ENCODE measurements at places on chromosomes 6 and 20.
A peak's percentile ranks its signal among the peaks of the same experiment; 100 is the strongest.

GRCh38 chr20:62088258-62089127, 22.8 kb upstream of the TAF4 start:
- peak; percentile 30 for DNase-seq

GRCh38 chr6:43436577-43437282, 9.4 kb downstream of the ABCC10 start:
- DNase-seq: peak; percentile 96

DNA sequence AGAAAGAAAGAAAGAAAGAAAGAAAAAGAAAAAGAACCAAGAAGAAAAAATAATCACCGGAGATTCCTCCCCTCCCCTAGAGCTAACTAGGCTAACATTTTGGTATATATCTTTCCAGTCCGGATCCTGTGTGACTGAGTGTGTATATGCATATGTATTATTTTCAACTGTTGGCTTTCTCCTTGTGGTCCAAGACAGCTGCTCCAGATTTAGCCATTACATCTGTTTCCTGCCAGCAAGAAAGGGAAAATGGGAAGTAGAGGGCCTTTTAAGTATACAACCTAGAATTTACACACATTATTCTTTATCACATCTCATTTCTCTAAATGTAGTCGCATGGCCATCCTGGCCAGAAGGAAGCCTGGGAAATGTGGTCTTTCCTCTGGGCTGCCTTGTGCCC, 15.2 kb downstream of the SLC52A3 start:
- no peak for DNase-seq

GRCh38 chr20:31695849-31696804, 26.5 kb downstream of the BCL2L1 start:
- peak; percentile 16 for DNase-seq

- DNase-seq: peak; percentile 9
Measured at GRCh38 chr20:14951707-14952418, 614.5 kb upstream of the FLRT3 start.

GRCh38 chr6:14729129-14729871, 516.6 kb upstream of the JARID2 start:
- DNase-seq: no peak

DNA sequence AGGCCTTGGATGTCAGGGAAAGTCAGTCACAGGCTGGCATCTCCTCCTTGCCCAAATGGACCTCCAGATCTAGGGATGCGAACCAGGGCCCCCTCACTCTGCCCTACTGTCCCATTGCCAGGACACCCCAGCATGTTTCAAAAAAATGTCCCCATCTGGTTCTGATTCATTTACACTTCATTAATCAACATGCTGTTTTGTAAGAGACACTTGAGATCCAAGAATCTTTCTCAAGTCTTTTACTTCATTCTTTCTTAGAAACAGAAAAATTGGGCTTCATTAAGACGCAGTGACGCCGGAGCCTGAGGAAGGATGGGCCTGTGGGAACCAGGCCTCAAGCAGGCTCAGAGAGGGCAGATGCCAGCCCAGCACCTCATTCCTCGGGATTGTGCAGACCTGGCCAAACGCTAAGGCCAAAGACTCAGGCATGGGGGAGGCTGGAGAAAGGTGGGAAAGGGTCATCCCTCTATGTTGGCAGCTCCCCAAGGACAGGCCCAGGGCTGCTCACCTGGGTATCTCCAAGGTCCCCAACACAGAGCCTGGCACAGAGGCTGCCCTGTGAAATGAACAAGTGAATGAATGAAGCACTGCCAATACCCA, 3.8 kb downstream of the RSPO4 start:
- no peak for DNase-seq

DNA sequence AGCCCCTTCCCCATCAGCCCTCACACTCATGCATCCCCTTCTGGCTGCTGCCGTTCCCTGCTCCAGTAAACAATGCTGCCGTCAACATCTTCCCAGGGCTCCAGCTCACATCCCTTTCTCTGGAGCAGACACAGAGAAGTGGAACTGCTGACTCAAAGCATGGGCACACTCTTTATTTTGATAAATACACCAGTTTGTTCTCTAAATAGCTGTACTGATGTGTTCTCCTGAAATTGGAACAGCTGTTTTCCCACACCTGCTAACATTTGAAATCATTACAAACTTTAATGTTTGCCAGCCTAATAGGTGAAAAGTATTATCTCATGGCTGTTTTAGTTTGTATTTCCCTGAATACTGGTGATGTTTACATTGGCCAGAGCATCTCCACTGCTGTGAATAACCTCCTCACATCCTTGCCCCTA, 102.1 kb upstream of the NXT1 start:
- no peak for DNase-seq

- DNase-seq: no peak
Measured at GRCh38 chr6:160739955-160740354, 37.9 kb downstream of the PLG start.

DNA sequence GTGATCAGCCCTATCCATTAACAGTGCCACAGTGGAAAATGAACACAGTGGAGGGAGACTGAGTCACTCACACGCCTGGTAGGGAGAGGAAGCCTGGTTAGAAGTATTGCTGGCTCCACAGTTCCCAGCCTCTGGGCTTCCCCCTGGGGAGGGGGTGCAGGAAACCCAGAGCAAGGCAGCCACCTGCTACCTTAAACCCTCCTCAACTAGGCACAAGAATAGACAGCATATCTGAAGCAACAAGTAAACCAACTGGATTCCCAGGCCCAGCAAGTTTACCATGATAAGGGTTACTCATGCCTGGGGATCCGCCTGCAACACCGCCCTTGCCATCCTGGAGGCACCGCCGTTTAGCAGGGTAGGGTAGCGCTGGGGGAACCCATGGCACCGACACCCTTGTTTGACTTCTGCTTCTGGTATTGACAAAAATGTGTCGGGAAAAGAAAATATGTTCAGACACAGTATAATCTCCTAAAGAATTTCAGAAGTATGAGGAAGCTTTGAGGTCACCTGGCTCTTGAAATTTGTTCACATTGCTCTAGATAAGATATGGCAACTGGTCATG, 38.3 kb downstream of the SLC22A23 start:
- DNase-seq: no peak

GRCh38 chr6:77463861-77464494, 687 bp upstream of the HTR1B start:
- DNase-seq: no peak

- no peak for DNase-seq
Measured at GRCh38 chr6:15283986-15284361, 38.1 kb downstream of the JARID2 start.

DNA sequence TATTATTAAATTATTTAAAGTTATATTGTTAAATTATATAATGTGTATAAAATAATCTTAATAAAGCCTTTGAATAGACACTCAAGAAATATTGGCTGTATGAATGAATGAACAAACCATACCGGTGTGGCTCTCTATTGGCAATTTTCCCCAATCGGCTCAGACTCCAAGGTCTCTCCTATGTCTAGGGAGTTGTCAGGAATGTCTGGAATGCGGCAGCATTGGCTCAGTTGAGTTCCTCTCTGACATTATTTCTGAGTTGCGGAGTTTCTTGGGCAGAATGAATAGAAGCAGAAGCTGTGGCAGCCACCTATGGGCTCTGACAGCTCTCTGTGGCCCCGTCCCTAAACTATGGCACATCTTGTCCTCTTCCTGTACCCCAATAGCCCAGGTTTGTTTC, 111.0 kb downstream of the SOBP start:
- peak; percentile 16 for DNase-seq

DNA sequence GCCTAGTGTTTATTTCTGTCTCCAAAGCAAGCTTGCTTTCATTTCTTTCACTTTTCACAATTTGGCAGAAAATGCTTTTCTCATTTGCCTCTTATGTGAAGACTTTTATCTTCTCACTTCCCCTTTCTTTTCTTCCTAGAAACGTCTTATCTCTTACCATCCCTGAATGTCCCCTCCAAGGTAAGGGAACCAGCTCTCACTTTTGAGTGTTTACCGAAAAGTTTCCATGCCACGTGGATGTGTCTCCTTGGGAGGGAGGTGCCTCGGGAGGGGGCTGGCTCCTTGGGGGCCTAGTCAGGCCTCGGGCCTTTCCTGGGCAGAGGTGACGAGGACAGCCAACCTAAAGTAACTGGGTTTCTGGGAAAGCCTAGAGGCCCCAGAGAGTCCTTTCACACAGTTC, 127.4 kb downstream of the CD24 start:
- no peak for DNase-seq

DNA sequence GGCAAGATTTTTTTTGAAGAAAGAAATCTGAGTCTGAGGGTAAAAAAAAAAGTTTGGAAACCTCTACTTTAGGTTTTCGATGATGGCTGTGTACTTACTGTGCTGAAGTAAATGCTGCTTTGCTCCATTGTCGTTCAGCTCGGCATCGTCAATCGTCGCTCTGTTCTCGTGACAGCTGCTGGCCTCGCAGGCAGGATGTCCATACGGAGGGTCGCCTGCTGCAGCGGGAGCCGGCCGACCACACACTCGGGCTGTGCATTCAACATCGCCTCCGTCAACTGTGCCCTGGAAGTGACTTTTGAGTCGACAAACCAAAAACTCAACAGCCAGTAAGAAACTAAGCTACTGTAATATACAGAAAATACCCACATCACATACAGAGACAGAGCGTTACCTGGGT, 53.1 kb upstream of the SMOC2 start:
- DNase-seq: no peak

GRCh38 chr20:15487030-15487429, 1086.2 kb downstream of the KIF16B start:
- DNase-seq: no peak

DNA sequence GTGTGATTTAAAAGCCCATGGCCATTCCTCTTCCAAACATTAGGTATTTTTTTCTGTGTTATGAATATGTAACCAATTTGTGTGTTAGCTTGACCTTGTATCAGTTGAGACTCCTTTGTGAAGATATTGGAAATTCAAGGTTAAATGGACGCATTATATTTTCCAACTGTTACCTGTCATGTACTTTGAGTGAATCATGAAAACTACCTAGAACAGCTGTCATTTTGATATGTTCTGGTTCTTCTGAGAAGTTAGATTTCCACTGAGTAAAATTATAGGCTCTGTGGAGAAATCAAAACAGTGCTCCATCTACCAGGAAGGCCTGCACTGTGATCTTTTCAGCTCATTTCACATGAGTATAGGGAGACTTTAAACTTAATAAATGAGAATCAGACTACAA, 470.0 kb downstream of the NKAIN2 start:
- DNase-seq: no peak

- DNase-seq: peak; percentile 68
Measured at GRCh38 chr6:84411060-84411629, 183.7 kb upstream of the CEP162 start.

GRCh38 chr6:75220357-75220756, 14.5 kb upstream of the COL12A1 start:
- DNase-seq: no peak

DNA sequence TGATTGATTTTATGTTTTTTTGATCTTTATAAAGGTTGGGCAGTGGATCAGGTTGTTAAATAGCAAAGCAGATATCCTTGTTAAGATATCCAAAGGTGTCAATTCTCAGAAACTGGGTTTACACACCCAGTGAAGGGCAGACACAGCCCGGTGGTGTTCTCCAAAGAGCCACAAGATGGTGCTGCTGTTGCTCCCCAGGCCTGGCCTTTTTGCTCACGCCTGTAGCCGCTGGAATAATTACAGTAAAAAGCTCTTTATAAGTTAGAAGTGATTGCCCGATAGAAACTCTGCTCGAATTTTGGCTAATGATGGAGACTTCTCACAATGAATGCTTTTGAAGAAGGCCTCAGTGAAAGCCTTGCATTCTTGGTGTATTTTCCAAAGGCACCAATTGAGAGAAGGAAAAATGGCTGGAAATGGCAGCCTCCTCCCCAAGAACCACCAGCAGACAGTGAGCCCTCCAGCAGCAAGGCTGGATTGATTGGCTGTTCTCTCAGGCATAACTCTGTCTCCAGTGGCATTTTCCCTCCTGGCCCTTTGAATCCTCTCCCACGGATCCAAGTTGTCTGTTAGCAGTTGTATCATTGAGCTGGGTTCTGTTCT, 120.5 kb upstream of the CHD6 start:
- DNase-seq: peak; percentile 20

GRCh38 chr20:20820785-20821483, 108.5 kb upstream of the RALGAPA2 start:
- DNase-seq: no peak

DNA sequence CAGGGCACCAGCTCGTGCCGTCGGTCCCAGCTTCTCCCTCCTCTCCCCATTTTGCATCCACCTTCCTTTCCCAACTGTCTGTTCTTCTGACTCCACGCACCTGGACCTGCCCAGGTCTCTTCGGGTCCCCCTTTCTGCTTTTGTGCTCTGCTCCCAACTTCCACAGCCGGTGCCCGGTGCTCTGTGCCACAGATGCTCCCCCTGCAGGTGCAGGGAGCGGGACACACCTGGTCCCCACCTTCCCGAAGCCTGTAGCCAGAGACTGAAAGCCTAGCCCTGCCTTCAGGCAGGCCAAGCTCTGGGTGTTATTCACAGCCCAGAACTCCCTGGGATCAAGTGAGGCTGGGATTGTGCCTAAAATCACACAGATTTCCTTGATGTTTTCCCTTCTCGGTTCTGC, 24.6 kb upstream of the BMP7 start:
- DNase-seq: no peak

DNA sequence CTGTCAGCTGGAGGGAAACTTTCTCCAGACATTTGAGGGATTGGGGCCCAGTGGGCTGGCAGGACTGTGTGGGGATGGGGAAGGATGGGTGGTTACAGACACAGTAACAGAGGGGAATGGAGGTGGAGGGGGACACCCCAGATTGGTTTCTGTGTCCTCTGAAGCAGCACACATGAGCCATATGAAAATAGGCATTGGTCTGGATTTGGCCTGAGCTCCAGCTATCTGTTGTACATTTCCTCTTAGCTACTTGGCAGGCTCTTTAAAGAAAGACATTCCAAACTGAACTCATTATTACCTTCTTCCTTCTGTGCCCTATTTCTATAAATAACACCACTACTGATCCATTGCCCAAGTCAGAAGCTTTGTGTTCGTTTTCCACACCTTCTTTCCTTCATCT, 72.0 kb upstream of the PRL start:
- no peak for DNase-seq

GRCh38 chr6:27209196-27209595, 38.3 kb upstream of the PRSS16 start:
- DNase-seq: no peak

GRCh38 chr20:57412347-57413029, 21.3 kb downstream of the RBM38 start:
- no peak for DNase-seq

DNA sequence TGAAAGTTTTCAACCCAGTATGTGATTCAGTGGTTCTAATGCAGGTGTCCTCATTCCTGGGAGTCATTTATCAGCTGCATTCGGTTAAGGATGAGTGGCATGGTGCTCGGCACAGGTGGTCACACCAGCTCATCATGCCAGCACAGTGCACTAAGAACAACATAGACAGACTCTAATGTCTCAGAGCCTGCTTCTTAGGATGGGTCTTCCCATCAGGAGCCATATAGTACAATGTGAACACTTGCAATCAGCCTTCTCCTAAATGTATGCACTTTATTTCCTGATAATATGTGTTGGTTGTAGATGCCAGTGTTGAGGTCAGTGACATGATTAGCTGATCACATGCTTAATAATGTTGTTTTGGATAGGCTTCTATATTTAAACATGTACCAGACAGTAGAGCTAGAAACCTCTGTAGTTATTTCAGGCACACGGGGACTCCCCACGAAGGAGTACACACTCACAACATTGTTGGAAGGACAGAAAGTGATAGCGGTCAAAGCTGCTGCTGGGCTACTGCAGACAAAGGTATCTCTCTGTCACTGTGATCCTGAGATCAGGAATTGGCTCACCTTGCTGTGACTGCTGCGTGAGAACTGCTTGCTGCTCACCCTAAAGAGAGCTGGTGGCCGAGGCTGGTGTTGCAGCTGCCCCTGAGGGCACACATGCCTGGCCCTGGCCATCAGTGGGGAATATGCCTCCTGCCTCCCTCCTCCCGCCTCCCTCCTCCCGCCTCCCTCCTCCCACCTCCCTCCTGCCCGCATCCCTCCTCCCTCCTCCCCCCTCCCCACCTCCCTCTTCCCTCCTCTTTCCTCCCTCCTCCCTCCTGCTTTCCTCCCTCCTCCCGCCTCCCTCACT, 195.4 kb downstream of the SMOC2 start:
- no peak for DNase-seq

Measured in fibroblast of the conjunctiva (primary cell).